ENCODE measurements at places on chromosomes 5 and 9.

DNA sequence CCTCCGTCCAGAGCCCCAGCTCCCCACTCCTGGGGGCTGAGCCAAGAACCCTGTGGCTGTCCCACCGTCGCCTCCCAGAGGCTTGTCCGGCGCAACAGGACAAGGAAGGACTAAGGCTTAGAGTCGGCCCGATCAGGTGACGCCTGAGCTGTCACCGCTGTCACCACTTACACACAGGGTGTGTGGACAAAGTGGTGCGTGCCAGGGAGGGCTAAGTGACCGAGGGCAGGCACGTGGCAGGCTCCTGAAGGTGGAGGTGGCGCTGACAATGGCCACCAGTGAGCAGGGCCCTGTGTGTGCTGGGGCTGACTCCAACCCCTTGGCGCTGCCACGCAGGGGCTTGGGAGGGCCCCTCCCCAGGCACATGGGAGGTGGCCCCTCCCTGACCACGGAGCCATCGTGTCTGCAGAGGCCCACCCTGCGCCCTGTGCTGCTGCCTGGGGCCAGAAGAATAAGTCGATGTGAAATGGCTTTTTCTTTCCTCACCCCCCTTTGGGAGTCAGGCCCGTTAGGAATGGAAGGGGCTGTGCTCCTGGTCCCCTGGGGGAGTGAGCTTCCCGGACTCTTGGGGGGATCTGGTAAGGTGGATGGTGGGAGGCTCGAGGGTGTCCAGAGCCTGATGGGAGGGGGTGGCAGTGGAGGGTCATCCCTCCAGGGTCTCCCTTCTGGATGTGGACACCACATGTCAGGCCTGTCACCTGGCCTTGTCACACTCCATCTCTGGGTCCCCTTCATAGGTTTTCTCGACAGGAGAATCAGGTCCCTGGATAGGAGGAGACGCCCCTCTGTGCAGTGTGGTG is 2.6 kb upstream of the GPSM1 start:
- DNase-seq, result no peak

- no peak for DNase-seq
Measured at GRCh38 chr9:136745389-136746154, 2.8 kb downstream of the LCN6 start.

GRCh38 chr5:100424017-100424416 is 111.2 kb upstream of the FAM174A start:
- no peak for DNase-seq

DNA sequence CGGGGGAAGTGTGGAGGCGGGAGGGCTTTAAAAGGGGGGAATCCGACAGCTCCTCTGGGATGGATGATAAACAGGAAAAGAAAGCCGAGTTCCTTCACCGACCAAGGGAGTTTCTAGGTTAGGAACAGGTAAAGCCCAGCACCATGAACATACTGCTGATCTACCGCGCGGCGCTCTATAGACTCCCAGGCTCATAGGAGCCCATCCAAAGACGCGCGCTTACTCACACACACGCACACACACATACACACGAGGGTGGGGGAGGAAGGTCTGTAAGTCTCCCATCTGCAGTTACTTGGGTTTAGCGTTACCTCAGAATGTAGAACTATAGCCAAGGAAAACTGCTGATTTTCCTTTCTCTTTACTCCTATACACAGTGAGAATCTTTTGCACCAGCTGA is 2.6 kb upstream of the GABRB2 start:
- DNase-seq, result no peak
